ENCODE measurements at places on chromosomes 6 and 20.

GRCh38 chr6:136751991-136752390, 40.3 kb downstream of the MAP3K5 start:
- DNase-seq: no peak

- DNase-seq: no peak
Measured at GRCh38 chr6:169425628-169426370, 172.2 kb upstream of the THBS2 start.

GRCh38 chr20:44810391-44811149, at the start of gene RIMS4:
Gene RIMS4, minus strand, starts transcription at chr20:44810546. Its CDS starts 275 bp downstream, at chr20:44810271.
- no peak for DNase-seq

- no peak for DNase-seq
Measured at GRCh38 chr6:136982928-136983327, 60.8 kb downstream of the SLC35D3 start.

DNA sequence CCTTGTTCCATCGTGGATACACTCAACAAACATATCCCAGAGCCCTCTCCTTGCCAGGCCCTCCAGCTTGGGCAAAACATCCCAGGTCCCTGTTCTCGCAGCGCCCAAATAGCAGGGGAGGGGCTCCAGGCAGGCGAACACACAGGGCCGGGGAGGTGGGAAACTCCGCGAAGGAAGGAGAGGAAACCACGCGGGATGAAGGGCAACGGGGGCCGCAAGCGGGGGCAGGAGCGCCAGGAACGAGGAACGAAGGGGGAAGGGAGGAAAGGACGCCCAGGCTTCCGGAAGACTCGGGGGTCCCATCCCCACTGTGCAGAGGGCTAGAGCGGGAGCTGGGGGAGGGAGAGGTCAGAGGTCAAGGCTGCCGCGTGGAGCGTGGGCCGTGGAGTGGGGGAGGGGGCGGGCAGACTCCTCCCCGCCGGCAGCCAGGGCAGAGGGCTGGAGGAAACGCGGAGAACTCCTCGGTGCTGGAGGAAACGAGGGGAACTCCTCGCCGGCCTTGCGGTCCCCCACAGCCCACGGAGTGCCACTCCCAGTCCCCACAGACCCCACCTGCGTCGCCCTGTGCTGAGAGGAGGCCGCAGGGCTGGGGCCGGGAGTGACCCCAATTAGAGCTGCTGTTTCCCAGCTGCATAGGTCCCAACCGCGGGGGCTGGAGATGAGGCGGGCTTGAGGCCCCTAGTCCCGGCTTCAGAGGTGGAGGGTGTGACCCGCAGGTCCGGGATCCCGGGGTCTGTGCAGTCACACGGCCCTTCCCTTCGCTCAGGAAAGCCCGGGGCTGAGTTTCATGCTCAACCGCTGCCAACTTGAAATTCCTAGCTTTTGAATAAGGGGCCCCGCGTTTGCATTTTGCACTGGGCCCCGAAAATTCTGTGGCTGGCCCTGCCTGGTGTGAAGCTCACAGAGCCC, 1.2 kb upstream of the RBM38 start:
- no peak for DNase-seq

- DNase-seq: no peak
Measured at GRCh38 chr6:2141644-2142290, 103.6 kb downstream of the GMDS start.

DNA sequence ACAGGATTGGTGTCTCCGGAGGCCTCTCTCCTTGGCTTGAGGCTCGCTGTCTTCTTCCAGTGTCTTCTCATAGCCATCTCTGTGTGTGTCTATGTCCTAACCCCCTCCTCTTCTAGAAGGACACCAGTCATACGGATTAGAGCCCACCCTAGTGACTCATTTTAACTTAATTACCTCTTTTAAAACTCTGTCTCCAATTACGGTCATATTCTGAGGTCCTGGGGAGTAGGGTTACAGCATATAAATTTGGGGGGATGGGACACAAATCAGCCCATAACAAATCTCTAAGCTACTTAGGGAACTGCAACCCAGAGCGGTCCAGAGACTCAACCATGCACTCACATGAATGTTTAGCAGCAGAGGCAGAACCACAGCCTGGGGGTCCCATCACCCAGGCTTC, 56.1 kb upstream of the SASH1 start:
- DNase-seq: no peak

GRCh38 chr6:14066782-14067406, 50.7 kb upstream of the CD83 start:
- DNase-seq: no peak

- no peak for DNase-seq
Measured at GRCh38 chr20:17228624-17229061, 1.8 kb downstream of the PCSK2 start.

DNA sequence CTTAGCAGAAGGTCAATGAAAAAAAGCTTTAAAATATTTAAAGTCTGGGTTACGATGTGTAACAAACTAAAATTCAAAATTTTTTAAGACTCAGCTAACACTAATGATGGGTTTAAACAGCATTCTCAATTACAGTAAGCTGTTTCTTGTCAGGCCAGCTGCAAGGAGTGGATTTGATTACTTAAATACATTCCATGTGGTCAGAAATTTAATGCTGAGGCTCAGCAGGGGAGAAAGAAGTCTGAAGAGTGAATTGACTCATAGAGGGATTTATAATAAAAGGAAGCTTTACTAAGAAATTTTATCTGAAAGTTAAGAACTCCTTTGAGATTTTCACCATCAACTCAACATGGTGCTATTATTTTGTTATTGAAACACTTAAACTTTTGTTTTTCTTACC, 398.6 kb downstream of the KHDRBS2 start:
- DNase-seq: no peak

DNA sequence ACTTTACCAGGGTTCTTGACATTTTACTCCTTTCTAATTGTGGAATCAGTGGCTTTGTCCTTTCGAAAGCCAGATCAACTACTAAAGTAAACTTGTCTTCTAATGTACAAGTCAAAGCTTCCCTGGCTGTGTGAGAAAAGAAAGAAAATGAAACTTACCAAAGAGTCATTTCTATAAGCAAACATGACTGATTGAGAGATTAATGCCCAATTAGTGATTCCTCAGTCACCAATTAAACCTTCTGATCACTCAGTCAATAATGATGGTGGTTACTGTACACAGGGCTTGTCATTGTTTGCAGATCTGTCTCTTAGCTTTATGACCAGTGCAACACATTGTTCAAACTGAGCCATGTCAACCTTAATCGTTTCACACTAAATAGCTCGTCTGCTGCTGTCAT, 1168.4 kb upstream of the CITED2 start:
- no peak for DNase-seq

GRCh38 chr6:16991981-16992629, 109.7 kb upstream of the STMND1 start:
- no peak for DNase-seq

GRCh38 chr6:13032566-13032965, 295.8 kb downstream of the TBC1D7 start:
- no peak for DNase-seq
